NCI-H1092 (cell line): ENCODE measurements at places on chromosomes 4 and X.

- DNase-seq, result no peak
These were observed 61.1 kb downstream of the FBXO8 start for GRCh38 chr4:174222266-174222872.

- DNase-seq, result no peak
These were observed 1051.9 kb downstream of the NLGN4X start for GRCh38 chrX:5176766-5177165.

- DNase-seq, result no peak
These were observed 32.7 kb downstream of the DHX15 start for GRCh38 chr4:24551492-24552289.

GRCh38 chrX:44099366-44099765 is 126.2 kb upstream of the NDP start:
- no peak for DNase-seq

GRCh38 chr4:150231107-150231770 is 153.0 kb downstream of the DCLK2 start:
- no peak for DNase-seq

DNA sequence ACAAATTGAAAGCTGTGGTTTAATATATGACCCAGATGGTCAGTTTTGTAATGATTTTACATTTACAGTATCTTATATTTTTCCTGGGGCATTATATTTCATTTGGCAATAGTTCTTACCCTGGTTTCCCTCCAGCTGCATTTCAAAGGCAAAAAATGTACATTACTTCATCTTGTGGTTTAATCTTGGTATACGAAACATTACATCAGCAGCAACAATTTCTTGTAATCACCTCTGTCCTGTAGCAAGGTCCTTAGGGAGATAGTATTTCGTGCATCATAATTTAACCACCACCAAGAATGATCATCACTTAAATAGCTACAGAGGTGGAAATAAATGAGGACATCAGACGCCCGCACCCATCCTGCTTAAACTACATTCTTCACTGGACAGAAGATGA is 48.8 kb downstream of the HS6ST2 start:
- no peak for DNase-seq

DNA sequence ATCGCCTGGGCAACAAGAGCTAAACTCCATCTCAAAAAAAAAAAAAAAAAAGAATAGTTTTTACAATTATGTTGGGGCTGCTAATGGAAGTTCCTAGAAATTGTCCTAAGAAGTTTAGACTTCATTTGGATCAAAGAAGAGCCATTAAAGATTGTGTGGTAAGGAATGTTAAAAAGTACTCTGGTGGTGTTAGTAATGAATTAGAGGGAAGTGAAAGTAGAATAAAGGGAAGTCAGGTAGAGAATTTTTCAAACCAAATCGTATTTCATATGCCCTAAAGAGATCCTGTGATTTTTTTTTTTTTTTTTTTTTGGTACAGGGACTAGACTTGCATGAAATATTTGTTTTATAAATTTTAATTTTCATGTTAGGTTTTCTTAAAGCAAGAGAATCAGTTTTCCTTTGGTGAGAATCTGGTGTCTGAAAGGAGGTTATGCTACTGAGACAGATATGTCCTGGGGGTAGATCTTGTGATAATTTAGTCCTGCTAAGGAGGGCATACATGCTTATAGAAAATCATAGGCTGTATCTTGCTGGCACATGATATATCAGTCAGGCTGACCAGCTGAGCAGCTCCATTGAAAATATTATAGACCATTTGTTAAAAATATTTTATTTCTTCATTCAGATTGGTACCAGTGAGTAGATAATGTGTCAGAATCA is 10.7 kb downstream of the SEC24B start:
- DNase-seq, result no peak

DNA sequence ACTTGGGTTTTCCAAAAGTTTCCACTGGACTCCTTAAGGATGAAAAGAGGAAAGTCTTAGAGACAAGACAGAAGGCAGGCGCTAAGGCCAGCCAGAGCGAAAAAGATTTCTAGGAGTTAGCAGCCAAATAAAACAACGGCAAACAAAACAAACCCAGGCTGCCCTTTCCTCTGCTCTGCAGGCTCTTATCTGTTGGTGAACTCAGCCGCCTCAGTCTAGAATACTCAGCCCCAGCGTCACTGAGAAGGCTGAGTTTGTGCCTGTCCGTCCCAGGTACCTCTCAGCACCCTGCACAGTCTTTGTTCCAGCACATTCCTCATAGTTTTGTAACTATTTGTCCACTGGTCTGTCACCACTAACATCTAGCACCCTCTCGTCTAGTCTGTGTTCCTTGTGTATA is 75.6 kb upstream of the FAM9C start:
- no peak for DNase-seq

GRCh38 chr4:84938316-84938715 is 28.2 kb downstream of the WDFY3 start:
- DNase-seq, result no peak
